HFF-Myc (cell line): ENCODE measurements at places on chromosomes 7 and 10.

GRCh38 chr7:5514440-5515035 lies 90.9 kb upstream of the TNRC18 start:
- no peak for DNase-seq

GRCh38 chr7:101363734-101364374 lies 1.2 kb downstream of the COL26A1 start:
- no peak for DNase-seq

DNA sequence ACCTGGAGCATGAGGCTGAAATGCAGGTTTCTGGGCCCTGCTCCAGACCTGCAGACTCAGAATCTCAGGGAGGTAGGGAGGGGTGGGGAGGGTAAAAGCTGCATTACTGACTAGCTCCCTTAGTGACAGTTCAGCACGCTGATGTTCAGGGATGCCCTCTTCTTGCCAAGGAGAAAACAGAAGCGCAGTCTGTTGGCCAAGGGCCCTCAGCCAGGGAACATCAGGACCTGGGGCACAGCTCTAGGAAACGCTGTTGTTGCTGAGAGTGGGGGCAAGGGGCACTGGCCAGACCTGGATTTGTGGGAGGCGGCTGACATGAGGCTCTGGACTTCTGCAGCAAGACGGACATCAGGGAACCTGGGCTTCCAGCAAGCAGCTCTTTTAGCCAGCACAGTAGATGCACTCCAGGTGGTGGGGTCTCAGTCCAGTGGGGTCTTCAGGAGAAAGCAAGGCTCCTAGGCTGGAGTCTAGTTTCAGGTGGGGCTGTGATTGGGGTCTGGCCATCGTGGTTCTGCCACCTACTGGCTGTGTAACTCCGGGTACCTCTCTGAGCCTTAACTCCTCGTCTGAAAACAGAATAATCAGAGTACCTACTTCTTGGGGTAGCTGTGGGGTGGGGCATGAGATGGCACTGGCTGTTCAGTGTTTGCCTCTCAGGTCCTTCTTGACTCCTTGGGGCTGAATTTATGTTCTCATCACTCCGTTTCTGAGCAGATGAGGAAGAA lies 72.9 kb upstream of the PRLHR start:
- DNase-seq, result no peak

DNA sequence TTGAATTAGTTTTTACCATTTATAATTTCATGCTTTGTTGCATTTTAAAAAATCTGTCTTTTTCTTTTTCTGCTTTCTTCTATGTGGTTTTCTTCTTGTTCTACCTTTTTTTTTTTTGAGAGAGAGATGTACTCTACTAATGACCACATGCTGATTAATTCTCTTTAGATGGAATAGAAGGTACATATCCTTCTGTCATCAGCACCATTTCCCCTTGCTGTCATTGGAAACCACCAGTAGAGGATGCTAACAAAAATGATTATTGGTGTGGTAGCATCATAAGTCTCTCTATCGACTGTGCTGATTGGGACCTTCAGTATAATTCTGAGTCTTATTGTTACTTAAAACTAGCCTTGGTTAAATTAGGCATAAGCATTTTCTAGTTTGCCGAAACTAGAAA lies 3.6 kb downstream of the ZEB1 start:
- DNase-seq, result no peak

- peak; percentile 6 for DNase-seq
These were observed 427.9 kb upstream of the CELF2 start for GRCh38 chr10:10589540-10590303.

GRCh38 chr10:71595649-71596048 lies 123.9 kb downstream of the C10orf105 start:
- no peak for DNase-seq

GRCh38 chr7:132932296-132933071 lies 149.4 kb downstream of the CHCHD3 start:
- no peak for DNase-seq

DNA sequence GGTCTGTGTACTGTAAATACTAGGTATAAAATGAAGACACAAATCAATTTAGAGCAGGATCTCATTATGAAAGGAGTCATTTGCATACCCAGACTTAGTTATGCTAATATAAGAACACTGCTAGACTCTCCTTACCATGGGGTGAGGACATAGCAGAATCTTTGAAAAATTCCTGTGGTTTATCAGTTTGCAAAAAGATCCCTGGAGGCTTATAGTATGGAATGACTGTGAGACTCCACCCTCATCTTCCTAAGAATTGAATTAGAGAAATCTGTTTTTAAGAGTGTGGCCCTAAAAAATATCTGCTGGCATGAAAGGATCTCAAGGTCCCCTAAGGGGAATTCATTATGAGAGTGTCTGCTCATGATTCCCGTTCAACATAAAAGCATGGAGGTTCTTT lies 63.2 kb downstream of the WNT2 start:
- peak; percentile 11 for DNase-seq

DNA sequence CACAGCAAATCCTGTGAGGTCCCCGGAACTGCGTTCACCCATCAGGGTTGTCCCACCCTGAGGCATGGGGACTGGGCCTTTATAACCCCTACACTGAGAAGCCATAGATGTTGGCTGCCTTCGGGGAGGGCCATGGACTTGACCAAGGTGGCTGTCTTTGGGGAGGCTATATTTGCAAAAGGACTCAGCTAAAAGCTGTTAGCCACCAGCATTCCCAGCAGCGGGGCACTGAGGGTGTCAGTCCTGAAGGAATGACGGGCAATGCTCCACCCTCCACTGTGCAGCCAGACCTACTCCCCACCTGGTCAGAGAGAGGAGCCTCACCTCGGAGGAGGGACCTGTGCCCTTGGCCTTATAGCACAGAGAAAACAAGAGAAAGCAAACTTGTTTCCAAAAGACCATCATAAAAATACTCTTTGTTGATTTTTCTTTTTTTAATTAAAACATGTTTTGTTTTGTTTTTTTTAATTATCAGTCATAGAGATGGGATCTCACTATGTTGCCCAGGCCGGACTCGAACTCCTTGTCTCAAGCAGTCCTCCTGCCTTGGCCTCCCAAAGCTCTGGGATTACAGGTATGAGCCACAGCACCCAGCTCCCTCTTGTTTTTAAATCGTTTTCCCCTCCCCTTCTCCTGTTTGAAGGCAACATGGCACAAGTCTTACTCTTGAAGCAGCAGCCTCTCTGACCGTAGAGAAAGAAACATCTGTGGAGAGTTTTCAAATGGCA lies 26.7 kb upstream of the CUX1 start:
- DNase-seq, result no peak

- DNase-seq, result no peak
These were observed 92.7 kb upstream of the GPR26 start for GRCh38 chr10:123573236-123574108.

DNA sequence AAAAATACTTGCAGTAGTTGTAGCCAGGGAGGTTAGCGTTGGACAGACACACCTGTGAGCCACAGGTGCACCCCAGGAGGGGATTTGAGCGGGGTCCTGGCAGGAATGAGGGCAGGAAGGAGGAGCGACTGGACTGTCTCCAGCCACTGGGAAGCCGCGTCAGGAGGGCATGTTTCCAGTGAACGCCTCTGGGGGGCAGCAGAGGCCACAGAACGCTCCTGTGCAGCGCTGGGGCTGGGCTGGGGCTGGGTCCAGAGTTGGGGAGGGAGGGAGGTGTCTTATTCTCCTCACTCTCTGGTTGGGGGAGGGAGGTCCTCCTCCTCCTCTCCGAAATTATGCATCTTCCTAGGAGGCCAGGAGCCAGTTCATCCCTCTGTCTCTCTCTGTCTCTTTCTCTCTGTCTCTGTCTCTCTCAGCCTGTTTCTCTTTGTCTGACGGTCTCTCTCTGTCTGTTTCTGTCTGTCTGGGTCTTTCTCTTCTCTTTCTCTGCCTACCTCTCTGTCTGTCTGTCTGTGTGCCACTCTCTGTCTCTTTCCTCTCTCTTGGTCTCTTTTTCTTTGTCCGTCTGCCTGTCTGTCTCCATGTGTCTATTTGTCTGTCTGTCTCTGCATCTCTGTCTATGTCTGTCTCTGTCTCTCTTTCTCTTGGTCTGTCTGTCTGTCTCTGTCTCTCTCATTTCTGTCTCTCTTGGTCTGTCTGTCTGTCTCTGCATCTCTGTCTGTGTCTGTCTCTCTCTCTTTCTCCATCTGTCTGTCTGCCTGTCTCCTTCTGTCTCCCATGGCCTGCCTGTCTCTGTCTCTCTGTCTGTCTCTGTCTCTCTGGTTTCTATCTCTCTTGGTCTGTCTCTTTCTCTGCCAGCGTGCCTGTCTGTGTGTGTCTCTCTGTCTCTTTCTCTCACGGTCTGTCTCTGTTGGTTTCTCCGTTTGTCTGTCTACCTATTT lies 9.9 kb upstream of the PSMG3 start:
- DNase-seq, result no peak

GRCh38 chr10:51344371-51344770 lies 270.1 kb downstream of the PRKG1 start:
- DNase-seq, result no peak

GRCh38 chr7:120609136-120609753 lies 248.7 kb downstream of the TSPAN12 start:
- no peak for DNase-seq

GRCh38 chr10:73781548-73781878 lies 335 bp upstream of the CHCHD1 start:
- DNase-seq, result no peak

- no peak for DNase-seq
These were observed 52.3 kb downstream of the RBM33 start for GRCh38 chr7:155696747-155697146.

DNA sequence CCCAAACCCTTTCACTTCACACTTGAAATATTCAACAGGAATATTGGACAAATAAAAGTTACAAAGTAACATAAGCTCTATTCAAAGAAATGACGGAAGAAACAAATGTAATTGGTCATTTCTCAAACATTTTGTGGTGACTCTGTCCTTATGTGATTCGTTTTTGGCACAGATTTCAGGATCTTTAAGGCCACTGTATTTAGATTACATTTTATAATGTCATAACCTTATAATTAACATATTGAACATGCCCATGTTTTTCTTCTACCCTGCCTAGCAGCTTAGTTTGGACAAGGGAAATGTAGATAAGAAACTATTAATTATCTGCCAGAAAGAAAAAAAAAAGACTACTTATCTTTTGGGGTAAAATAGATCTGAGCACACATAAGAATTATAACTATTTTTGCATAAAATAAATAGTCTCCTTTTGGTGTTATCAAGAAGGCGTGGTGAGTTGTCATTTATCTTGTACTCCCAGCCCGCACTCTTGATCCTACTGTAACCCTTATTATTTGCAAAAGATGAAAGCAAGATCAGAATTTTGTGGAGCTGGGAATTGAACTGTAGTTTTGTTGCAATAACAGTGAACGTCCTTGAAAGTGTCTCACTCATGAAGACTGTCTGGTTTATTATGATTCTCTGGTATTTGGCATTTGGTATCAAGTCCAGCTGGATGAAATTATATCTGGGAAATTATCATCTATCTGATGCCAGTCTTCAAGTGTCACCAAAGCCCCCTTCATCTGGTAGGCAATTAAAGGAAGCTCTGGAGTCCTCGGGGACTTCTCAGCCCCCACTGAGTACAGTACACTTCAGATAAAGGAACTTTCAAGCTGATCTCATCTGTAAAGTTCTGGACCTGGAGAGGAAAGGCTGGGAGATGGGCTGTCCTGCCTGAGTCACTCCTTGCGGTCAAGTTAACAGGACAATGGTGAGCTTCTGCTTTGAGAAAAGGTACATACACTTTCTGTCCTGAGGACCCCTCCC lies 175.7 kb upstream of the INHBA start:
- no peak for DNase-seq

GRCh38 chr7:23430893-23431259 lies 39.4 kb downstream of the IGF2BP3 start:
- no peak for DNase-seq

- no peak for DNase-seq
These were observed 21.7 kb upstream of the ADRB1 start for GRCh38 chr10:114021717-114022680.

DNA sequence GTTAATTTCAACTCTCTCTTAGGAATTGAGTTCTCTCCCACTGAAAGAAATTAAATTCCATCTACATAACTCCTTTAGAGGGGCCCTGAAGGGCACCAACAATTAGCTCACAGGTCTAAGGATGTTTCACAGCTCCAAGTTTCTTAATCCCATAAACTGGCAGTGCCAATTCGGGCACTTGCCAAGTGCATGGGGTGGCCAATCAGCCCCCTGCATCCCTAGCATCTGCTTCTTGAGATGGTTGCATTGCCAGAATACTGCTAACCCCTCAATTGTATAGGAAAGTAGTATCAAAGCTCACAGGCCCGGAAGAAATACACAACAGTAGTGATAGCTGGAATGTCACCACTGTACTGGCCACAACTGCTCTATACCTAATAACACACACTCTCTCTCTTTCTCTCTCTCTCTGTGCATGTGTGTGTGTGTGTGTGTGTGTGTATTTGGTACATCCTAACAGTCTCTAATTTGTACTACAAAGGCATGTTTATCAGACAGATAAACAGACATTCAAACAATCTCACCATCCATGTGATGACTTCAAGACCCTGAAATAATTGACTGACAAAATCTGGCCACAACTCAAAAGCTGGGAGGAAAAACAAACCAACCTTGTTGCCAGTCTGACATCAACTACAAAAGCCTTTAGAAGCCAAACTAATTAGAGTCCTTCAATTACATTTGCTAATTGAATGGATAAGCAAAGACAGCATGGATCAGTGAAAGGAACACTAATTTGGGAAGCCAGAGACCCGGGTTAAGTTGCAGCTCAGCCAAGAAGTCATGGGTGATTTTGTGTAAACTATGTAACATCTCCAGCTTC lies 27.8 kb downstream of the HIBADH start:
- DNase-seq, result no peak

- DNase-seq, result no peak
These were observed 22.7 kb downstream of the ANK3 start for GRCh38 chr10:60367024-60367423.

DNA sequence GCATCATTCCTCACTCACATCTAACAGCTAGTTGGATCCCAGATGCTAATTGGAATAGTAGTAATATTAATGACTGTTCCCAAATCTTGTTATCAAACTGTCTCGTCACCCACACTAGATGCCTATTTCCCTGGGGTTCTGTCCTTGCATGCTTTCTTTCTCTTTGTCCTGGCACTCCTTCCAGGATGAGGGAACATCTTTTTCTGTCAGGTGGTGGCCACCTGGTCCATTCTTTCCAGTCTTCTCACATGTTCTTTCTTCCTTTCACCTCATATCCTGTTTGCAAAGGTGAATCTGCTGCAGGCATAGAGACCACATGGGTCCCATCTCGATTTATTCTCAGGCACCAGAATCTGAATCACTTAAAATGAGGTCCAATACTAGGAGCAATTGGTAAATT lies 126.0 kb downstream of the CHN2 start:
- no peak for DNase-seq
